ENCODE measurements at places on chromosomes 6 and 20.

DNA sequence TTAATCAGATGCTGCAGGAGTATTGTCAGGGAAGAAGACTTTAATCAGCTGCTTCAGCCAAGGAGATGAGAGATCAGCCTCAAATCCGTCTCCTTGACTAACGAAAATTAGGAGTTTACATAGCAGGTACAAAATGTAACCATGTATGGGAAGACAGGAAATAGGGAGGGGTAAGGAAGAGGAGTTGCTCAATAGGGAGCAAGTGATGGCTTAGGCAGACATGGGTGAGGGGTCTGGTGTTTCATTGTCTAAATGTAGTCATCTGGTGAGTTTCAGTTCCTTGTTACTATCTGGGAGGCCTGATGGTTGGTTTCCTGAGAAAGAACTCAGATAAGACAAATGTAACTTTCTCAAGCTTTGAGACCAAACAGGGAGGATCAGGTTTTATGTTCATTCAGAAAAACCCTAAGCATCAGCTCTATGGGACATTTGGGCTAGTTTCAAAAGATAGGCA lies 217.3 kb upstream of the SULF2 start:
- DNase-seq, result no peak

DNA sequence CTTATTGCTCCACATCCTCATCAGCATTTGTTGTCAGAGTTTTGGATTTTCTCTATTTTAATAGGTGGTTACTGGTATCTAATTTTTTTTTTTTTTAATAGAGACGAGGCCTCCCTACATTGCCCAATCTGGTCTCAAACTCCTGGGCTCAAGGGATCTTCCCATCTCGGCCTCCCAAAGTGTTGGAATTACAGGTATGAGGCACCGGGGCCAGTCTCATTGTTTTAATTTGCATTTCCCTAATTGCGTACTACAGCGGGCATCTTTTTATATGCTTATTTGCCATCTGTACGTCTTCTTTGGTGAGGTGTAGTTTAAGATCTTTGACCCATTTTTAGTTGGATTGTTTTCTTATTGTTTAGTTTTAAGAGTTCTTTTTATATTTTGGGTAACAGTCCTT lies 210.4 kb upstream of the SULF2 start:
- no peak for DNase-seq

GRCh38 chr6:107606407-107606806 lies 116.5 kb downstream of the SOBP start:
- no peak for DNase-seq

DNA sequence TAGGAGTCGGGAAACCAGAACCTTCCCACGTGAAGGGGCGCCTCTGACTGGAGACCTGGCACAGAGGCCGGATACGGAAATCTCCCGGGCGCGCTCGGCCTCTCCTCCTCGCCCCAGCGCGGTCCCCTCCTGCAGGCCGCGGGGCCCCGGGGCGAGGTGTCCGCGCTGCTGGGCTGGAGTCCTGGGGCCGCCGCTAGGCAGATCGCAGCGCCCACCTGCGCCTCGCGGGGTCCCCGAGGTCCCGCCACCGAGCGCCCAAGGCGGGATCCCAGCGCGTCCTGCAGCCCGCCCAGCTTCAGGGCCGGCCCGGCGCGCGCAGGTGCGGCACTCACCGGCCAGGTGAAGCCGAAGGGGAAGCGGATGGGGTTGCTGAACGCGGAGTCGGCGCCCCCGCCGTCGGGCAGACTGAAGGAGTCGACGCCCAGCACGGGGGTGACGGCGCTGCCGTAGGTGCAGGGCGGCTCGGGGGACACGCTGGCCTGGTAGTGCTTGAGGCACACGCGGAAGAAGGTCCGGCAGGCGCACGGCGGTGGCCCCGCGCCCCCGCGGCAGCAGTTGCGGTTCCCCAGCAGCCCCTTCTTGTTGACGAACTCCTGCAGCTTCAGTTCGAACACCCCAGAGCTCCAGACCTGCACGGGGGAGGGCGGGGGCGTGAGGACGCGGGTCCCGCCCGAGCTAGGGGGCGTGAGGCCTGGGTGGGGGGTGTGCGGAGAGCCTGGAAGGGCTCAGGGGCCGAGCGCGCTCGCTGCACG lies 1.5 kb downstream of the DLL1 start:
- no peak for DNase-seq

DNA sequence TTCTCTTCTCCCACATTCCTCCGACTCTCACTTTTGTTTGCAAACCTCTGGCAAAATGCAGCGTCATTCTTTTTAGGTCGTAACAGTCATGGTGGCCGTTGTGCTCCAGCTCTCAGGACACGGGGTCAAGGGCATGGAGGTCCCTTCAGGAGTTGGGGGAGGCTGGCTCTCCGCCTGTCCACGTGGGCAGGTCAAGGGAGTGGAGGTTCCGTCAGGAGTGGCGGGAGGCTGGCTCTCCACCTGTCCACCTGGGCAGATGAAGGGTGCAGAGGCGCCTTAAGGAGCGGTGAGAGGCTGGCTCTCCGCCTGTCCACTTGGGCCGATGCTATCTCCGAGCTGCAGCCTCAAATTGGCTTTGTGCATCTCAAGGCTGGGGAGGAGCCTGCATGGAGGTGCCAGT lies 98.0 kb downstream of the ERMARD start:
- no peak for DNase-seq
